Hematopoietic multipotent progenitor cell treated with erythropoietin and hydrocortisone succinate and interleukin-3 and kit ligand, for 15 days (in vitro differentiated cells): ENCODE measurements at places on chromosomes 2 and 18.

DNA sequence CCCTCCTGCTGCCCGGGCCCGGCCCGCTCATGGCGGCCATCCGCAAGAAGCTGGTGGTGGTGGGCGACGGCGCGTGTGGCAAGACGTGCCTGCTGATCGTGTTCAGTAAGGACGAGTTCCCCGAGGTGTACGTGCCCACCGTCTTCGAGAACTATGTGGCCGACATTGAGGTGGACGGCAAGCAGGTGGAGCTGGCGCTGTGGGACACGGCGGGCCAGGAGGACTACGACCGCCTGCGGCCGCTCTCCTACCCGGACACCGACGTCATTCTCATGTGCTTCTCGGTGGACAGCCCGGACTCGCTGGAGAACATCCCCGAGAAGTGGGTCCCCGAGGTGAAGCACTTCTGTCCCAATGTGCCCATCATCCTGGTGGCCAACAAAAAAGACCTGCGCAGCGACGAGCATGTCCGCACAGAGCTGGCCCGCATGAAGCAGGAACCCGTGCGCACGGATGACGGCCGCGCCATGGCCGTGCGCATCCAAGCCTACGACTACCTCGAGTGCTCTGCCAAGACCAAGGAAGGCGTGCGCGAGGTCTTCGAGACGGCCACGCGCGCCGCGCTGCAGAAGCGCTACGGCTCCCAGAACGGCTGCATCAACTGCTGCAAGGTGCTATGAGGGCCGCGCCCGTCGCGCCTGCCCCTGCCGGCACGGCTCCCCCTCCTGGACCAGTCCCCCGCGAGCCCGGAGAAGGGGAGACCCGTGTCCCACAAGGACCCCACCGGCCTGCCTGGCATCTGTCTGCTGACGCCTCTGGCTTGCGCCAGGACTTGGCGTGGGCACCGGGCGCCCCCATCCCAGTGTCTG lies 767 bp downstream of the RHOB start:
- peak; percentile 21 for DNase-seq

- DNase-seq: no peak
Measured at GRCh38 chr2:222547083-222547482, 108.8 kb downstream of the FARSB start.

DNA sequence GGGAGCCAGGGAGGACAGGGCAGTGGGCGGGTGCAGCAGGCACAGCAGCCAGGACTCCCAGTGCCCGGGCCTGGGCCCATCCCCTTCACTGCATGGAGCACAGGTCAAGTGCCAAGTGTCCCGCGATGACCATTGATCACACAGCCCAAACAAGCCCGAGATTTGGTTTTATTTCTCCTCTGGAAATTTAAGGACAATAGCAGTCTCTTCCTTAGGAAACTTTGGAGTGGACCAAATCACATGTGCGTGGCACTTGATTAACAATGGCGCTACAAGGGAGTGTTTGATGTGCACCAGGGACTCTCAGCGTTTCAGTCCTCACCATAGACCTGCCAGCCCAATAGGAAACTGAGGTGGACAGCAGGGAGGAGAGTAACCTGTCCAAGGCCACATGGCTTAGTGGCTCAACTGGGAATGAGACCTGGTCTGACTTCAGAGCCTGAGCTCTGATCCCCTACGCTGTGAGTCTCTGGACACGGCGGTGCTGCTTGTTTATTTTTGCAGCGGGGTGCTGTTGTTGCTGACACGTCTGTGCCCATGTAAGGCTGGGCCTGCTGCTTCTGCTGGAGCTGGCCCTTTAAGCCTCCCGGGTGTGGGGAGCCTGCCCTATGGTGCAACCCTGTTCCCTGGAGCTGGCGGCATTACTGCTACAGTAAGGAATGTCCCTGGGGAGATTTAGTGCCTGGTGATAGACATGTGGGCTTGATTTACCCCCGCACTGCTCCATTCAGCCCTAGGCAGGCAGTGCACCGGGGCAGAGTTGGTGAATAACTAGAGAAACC lies 194.2 kb downstream of the INHBB start:
- DNase-seq: no peak

DNA sequence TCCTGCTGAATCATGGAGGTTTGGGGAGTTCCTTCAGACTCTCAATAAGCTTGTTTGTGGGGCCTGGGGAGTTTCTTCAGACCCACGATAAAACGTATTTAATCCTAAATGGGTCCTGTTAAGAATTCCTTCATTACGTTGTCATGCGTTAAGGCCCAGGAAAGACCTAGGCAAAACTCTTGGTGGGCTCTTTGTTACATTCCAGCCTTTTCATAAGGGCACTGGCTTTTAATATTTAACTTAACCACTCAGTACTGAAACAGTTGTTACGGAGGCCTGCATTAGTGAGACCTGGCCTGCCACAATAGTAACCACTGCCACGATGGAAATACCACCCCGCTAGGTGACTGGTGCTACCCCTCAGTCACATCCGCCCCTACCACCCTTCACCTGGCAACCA lies 17.5 kb upstream of the BIN1 start:
- DNase-seq: no peak

GRCh38 chr2:26807788-26808460 lies 22.1 kb downstream of the CENPA start:
- no peak for DNase-seq

- DNase-seq: no peak
Measured at GRCh38 chr18:57088883-57089282, 58.0 kb upstream of the BOD1L2 start.

DNA sequence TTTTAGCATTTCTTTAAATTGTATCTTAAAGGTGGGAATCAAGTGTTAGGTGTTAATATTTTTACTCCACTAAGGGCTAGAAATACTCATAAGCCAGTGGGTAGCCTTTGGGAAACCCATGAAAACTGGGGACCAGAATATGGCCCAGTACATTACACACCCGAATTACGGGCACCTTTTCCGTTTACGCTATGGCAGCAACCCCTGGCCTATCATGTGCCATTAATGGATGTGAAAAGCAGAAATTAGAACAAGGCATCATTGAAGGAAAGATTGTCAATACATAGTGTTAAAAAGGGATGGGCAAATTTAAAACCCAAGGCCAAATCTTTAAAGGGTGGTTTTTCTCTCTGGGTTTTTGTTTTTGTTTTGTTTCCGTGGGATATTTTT lies 781 bp downstream of the FARP2 start:
- no peak for DNase-seq

DNA sequence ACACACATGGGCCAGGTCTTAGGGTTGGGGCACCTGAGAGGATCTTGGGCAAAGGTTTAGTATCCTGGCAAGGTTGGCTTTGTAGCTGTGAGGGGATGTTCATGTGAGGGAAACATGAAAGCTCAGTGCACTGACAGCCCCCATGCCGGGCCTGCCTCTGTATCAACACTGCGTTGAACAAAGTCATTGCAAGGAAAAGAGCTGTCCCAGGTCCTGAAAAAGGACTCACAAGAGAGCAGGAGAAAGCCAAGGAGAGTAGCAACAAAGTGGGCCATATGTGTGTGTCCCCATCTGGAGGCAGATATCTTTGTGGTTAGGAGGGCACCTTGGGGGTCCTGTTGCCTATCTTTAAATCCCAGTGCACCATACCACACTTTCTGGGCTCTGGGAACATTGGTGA lies 237.8 kb upstream of the THSD7B start:
- DNase-seq: no peak

DNA sequence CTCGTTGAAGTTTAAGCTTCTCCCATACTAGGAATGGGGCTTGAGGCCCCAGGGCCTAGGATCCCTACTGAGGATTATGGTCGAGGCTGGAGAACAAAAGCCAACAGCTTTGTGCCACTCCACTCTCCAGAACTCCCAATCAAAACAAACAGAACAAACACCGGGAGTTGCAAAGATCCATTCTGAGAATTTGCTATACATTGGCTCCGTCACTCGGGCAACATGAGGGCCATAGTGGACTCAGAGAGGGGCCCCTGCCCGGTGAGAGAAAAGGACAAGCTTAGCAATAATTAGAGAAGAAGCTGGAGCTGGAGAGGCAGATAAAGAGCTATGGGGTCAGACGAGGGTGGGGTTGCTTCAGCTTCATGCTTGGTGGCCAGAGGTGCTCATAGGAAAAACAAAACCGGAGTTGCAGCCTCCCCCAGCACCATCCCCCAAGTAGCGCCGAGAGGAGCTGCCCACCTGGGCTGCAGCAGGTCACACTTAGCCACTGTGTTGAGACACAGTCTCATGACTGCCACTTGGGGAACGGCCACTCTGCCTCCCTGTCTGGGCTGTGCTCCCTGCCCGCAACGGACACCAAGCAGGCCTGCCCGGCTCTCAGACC lies 142.3 kb upstream of the HAAO start:
- DNase-seq: no peak

GRCh38 chr2:17605696-17606095 lies 65.2 kb downstream of the VSNL1 start:
- DNase-seq: no peak

DNA sequence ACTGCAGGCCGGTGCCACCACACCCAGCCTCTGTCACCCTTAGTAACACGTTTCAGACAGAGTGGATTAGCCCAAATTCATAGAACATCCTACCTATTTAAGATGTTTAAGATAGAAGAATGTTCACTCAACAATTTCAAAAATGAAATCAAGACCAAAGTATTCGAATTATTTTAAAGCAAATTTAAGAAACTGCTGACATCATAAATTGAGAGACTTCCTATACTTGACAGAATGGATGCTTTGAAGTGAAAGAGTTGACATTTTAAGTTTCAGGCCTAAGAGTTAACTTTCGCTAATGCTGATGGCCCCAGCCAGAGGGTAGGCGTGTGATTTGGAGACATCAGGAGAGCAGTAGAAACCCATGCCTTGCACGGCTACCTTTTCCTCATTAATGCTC lies 271.9 kb downstream of the SS18 start:
- DNase-seq: no peak

DNA sequence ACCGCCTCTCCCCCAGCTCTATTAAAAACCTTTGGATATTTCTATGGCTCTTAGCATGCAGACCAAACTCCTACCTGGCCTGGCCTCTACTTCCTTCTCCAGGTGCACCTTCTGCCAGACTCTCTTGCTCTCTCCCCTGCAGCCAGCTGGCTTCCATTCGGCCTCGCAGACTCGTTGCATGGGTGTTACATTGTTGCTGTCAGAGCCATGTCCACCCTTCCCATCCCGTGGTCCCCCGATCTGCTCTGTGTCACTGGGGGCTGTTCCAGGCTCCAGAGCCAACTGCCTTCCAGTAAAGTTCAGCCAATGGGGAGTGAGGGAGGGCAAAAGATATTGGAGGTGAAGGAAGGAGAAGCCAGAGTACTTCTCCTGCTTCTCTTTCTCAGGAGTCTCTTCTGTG lies 112.5 kb upstream of the LGALSL start:
- no peak for DNase-seq

DNA sequence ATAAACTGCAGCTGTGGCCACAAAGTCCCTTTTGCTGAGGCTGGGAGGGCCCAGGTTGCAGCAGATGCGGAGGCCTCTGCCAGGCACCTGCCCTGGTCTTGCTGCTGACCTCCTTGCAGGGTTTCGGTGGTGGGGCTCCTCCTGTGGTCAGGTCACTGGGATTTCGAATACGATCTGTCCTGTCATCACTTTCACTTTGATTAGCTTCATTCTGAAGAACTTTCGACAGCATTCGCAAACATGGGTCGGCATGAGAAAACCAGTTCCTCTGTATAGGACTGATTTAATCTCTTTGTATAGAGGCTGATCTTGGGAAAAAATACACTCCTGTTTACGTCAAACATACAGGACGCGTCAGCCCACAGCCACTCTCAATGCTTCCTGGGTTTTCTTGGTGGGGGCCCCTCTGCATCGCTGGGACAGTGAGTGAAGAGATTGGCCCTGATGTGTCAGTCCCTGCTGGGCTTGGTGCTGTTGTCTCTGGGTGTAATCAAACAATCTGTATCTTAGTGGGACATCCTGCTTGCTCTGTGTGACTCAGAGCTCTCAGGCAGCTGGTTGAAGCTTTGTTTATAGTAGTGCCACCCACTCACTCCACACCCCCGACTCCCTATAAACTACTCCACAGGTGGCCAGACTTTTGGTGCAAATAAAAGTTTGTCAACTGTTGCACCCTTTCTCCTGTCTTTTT lies 209.4 kb upstream of the CXCR4 start:
- no peak for DNase-seq

DNA sequence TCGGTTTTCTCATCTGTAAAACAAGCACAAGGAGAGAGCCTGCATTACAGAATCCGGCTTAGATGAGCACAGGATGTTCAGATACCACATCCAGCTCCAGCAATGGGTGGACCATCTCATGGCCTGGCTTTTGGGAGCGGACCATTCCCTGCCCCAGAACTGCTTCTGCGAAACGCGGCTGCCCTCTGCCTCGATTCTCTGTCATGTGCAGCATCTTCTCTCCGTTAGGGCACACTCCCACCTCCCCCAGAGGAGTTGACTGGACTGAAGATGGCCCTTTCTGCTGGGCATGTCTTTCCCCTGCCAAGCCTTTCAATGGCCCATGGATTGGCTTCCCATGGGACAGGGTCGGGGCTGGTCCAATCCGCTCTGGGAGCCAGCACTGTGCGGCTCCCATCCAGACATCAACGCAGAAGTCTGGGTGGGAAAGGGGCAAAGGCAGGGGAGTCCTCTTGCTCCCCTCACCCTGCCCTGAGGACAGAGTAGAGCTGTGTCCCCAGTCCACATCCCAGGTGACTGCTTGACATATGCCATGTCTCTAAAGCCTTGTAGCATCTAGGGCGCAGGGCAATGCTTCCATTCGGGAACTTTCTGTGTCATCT lies 14.3 kb upstream of the FAHD2A start:
- no peak for DNase-seq

DNA sequence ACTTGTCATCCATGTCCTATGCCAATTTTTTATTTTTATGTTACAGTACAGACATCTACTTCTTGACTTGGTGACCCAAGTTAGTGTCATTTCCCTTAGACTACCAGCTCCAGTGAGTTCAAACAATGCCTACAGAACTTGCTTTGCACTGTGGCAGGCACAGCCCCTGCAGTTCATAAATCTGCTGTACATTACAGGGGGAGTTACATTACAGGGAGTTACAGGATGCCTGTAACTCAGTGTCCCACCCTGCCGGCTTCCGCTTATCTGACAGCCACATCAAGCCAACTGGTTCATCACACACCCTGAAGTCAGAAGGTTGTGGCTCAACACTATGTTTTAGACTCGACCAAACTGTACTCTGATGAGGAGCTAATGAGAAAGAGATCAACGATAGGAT lies 7.8 kb upstream of the NPAS2 start:
- DNase-seq: no peak

- DNase-seq: no peak
Measured at GRCh38 chr2:143758629-143759330, 629.6 kb downstream of the ARHGAP15 start.

DNA sequence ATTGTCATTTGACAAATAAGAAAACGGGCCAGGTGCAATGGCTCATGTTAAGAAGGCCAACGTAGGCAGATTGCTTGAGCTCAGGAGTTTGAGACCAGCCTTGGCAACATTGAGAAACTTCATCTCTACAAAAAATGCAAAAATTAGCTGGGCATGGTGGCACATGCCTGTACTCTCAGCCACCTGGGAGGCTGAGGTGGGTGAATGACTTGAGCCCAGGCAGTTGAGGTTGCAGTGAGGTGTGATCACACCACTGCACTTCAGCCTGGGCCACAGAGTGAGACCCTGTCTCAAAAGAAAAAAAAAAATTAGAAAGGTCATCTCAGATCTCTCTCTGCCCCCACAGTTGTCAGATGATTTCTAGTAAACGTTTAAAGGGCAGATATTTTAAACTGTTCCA lies 4.4 kb downstream of the SESTD1 start:
- DNase-seq: no peak

GRCh38 chr2:215843579-215843978 lies 169.8 kb downstream of the MREG start:
- no peak for DNase-seq
